ENCODE measurements at places on chromosomes 3 and 15.
A peak's percentile ranks its signal among the peaks of the same experiment; 100 is the strongest.

DNA sequence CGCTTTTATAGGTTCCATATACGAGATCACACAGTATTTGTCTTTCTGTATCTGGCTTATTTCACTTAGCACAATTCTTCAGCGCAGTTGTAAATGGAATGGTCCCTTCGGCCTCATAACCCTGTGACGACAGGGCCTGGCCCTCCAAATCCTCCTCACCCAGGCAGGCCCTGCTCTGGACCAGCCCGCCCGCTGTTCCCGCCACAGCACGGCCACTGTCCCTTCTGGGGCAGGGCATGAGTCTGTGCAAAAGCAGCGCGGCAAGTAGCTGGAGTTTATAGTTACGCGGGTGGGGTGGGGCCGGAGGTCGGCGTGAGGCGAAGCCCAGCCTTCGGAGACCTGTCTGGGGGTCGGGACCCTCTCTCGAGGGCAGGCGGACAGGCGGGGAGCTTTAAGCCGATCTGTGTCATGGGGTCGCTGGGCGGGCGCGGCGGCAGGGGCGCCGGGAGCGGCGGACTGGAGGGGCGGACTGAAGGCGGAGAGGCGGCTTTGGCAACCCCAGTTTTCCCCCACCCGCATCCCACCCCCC is 543 bp downstream of the ARPIN start:
- DNase-seq: no peak

DNA sequence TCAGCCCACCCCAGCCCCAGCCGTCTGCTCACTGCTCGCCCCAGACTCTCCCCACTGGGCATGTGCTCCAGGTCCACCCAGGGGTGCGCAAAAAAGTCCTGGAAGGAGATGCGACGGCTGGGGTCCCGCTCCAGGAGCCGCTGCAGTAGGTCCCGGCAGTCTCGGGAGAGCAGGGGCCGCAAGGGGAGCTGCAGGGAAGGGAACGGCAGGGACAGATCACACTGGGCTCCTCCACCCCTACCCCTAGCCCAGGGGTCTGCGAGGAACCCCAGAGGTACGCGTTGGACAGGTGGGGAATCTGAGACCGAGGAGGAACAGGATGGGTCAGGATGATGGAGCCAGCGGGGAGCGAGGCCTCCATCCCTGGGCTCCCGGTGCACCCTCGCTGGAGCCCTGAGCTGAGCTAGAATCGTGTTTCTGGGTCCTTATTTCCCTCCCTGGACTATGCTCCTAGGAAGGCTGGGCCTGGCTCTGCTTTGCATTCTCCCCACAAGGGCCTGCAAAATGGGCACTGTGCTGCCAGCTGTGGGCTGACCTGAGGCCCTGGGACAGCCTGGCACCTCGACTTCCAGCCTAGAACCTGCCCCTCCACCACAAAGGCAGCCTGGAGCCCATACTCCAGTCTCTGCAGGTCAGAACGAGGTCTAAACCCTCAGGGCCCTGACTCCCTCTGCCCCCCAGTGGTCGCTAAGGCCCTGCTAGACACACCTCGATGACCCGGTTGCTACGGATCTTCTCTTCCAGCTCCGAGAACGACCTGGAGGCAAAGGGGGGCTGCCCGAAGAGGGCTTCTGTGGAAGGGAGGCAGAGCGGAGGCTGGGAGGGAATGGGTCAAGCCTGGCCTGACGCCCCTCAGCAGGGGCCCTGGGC is 3.2 kb downstream of the ULK3 start:
- no peak for DNase-seq

DNA sequence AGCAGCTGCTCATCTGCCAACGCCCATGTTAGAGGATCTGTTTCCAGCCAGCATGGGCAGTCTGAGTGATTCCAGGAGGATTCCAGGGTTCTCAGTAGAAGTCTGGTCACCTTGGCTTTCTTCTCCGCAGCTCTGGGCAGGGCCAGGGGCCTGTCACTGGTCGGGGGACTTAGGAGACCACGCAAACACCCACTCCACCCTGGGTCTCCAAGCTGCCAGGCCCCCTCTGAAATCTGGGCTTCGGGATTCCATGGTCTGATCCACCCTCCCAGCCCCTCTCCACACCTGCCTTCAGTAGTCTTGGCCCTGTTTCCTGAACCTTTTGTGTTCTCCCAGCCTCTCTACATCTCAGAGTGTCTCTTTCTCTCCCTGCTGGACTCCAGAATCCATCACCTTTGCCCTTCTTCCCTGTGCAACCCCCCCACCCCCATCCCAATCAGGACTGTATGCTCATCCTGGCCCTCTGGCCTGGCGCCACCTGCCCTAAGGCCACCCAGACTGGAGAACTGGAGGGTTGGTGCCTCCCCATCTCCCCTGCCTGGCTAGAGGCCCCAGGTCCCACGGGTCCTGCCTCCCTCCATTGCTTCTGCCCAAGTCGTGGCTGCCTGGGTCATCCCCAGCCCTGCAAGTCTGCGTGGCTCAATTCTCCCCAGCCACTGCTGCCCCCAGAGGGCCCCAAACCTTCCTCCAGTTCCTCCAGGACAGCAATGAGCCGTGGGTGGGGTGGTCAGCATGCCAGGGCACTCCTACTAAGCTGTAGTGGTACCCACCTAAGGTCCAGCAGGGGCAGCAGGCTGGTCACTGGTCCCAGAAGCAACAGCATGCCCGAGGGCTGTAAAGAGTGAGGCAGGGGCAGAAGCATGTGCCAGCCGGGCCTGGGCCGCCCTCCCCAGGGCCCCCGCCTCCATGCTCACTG is 102.8 kb downstream of the TBC1D2B start:
- DNase-seq: no peak

DNA sequence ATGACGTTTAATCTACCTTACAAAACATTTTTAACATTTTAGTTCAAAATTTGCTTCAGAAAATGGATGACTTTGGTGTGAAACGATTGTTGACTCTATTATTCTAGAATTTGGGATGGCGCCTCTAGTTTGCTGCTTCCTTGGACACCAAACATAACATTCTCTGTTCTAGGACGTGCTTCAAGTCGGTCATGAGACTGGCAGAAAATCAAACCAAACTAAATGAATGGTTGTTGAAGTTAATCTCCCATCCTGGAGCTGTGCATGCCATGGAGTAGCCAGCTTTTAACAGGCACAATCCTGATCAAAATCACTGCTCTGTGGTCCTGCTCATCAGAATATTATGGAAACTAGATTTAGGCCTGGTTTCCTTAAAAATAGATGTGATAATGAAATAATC is 9.6 kb upstream of the LRRFIP2 start:
- DNase-seq: no peak

GRCh38 chr3:46998121-46998851 is 18.8 kb downstream of the NBEAL2 start:
- DNase-seq: peak; percentile 59

GRCh38 chr3:27387625-27388024 is 18.4 kb upstream of the NEK10 start:
- no peak for DNase-seq

- no peak for DNase-seq
Measured at GRCh38 chr3:56324473-56324872, 143.8 kb downstream of the ERC2 start.

DNA sequence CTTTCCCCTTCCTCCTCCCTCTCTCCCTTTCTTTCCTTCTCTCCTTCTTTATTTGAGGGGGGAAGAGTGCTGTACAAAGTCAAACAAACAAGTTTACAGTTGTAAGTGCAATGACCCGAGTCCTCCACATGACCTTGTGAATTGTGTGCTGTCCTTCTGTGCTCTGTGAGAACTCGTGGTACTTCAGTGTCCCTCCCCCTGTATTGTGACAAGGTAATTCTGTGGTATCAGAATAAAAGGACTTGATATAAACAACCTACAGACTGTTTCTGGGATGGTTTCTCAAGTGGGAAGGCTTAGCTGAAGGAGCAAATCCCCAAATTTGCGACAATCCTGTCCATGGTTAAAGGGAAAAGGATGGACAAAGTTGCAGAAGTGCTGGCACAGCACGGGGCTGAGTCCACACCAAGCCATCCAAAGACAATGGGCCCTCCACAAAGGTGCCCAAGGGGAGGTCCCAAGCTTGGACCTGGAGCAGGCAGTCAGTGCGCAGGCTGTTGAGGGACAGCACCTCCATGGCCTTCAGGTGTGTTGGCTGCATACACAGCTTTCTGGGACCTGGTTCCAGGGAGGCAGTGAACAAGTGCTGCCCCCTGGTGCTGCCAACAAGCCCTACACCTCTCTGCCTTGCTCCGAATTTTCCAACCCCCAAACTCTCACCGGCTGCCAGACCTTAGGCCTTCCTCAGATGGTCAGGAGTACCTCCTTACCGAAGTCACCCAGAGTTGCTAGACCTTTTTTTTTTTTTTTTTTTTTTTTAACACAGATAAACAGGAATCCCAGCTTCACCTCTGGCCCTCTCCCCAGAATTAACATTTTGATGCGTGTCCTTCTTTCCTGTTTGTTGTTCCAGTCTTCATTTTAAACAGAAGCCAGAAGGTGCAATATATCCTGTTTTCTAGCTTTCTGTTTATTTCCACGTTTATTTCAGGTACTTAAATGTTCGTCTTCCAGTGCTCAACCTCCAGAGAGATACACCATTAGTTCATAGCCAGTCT is 2.6 kb upstream of the APEH start:
- peak; percentile 60 for DNase-seq

DNA sequence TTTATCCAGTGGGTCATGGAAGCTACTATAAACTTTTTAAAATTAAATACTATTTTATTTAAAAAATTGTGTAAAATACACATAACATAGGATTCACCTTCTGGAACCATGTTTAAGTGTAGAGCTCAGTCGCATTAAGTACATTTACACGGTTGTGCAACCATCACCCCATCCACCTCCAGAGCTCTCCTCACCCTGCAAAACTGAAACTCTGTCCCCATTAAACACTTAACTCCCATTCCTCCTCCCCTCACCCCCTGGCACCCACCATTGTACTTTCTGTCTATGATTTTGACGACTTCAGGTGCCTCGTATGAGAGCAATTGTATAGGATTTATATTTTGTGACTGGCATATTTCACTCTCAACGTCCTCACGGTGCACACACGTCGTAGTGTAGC is 70.7 kb downstream of the APBA2 start:
- no peak for DNase-seq
